Renal cortex interstitium (tissue), 15 donors: ENCODE measurements at places on chromosomes 1 and 21. TPM values are rescaled to one million over a fixed set of nuclear protein-coding genes. Genes with fewer than 3 reads are reported as not detected.

The SF3B4 gene
- 90.1 TPM for polyA plus RNA-seq

The S100A12 gene
- 2.4 TPM for polyA plus RNA-seq

The KCNT2 gene
- polyA plus RNA-seq = 8.2 TPM

The CDC7 gene
- 25.5 TPM for polyA plus RNA-seq

The LEMD1 gene
- polyA plus RNA-seq = 3.5 TPM

The CSF3R gene
- polyA plus RNA-seq = 3.7 TPM

The HPDL gene
- 3.0 TPM for polyA plus RNA-seq

The LMOD1 gene
- 3.4 TPM for polyA plus RNA-seq

The UBXN10 gene
- 5.5 TPM for polyA plus RNA-seq

The RGS1 gene
- 7.2 TPM for polyA plus RNA-seq

The MFAP2 gene
- 205 TPM for polyA plus RNA-seq

The HES2 gene
- 0.89 TPM for polyA plus RNA-seq

The RIT1 gene
- polyA plus RNA-seq = 50.6 TPM

The SLC9C2 gene
- polyA plus RNA-seq = 0.25 TPM

The PDZK1 gene
- 175 TPM for polyA plus RNA-seq

The TRIM67 gene
- polyA plus RNA-seq = 0.09 TPM

The CLDN19 gene
- 72.7 TPM for polyA plus RNA-seq

The GPX7 gene
- polyA plus RNA-seq = 75.5 TPM
